ENCODE measurements at places on chromosomes 2 and 18. TPM values are rescaled to one million over a fixed set of nuclear protein-coding genes. Genes with fewer than 3 reads are reported as not detected.

Gene PJVK
- 2.0 TPM for total RNA-seq

Gene PDCD1
- total RNA-seq = 1.4 TPM

Gene C2orf72
- total RNA-seq = 0.84 TPM

Gene GPATCH11
- 7.0 TPM for total RNA-seq

Gene DNPEP
- 141 TPM for total RNA-seq

Gene AQP12B
- not detected for total RNA-seq

Gene PROKR1
- total RNA-seq = not detected

DNA sequence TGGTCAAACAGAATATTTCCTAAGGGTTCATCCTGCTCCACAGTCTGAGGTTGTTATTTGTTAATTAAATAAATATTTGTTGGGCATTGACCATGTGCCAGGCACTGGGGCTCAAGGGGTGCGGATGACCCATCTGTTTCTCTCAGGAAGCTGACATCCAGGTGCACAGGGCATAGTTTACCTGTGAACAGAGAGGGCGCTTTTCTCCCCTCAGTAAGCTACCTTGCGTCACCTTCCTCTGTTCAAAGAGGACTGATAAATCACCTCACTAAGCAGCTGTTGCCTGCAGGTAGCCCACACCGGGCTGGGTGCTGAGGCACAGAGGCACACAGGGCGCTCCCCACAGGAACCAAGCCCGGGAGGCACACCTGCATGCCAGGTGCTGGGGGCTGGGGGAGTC is 41.6 kb downstream of the SH3RF3 start:
- H3K27ac ChIP-seq = peak overlapping the region; percentile 76
- H3K27me3 ChIP-seq = no peaks in the 10 kb centered on the region
- peaks cover 51% of the 10 kb centered on the region for H3K4me1 ChIP-seq
- H3K36me3 ChIP-seq = no peaks in the 10 kb centered on the region
- DNase-seq = no peak

GRCh38 chr2:241994086-241994485 is 124.6 kb downstream of the RTP5 start:
- no peak for DNase-seq
- H3K4me3 ChIP-seq = no peak overlapping the region
- H3K27ac ChIP-seq = no peak overlapping the region
- no peaks in the 10 kb centered on the region for H3K4me1 ChIP-seq

DNA sequence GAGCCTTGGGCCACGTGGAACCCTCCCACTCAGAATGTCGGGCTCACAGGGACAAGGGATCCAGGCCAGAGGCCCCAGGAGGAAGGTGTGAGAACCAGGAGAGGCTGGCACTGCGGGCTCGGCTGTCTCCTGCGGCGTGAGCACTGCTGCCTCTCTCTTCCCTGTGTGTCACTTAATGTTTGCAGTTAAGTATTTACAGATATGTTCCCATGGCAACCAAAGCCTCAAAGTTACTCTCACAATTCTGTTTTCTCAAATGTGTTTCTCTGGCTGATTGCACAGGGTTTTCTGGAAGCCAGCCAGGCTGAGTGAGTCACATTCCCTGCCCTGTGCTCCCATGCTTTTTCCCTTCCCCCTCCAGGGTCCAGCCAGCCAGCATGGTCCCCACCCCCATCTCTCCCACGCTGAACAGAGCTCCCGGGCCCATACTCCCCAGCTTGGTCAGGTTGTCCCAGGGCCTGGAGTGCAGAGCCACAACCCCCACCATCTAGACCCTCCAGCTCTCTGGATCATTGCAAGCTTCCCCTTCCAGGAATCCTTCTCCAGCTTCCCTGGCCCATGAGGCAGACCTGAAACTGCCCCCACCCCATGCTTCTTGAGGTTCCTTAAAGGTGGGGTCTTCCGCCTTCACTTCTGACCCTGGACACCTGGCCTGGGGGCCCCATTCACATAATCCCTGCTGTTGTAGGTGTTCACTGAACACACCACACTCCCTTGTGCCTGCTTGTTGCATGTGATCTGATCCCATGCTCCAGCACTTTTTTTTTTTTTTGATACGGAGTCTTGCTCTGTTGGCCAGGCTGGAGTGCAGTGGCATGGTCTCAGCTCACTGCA is 265.9 kb downstream of the CELF4 start:
- no peaks in the 10 kb centered on the region for H3K36me3 ChIP-seq
- H3K27ac ChIP-seq = no peak overlapping the region
- H3K4me1 ChIP-seq = no peaks in the 10 kb centered on the region
- no peak overlapping the region for H3K4me3 ChIP-seq
- no peaks in the 10 kb centered on the region for H3K27me3 ChIP-seq

DNA sequence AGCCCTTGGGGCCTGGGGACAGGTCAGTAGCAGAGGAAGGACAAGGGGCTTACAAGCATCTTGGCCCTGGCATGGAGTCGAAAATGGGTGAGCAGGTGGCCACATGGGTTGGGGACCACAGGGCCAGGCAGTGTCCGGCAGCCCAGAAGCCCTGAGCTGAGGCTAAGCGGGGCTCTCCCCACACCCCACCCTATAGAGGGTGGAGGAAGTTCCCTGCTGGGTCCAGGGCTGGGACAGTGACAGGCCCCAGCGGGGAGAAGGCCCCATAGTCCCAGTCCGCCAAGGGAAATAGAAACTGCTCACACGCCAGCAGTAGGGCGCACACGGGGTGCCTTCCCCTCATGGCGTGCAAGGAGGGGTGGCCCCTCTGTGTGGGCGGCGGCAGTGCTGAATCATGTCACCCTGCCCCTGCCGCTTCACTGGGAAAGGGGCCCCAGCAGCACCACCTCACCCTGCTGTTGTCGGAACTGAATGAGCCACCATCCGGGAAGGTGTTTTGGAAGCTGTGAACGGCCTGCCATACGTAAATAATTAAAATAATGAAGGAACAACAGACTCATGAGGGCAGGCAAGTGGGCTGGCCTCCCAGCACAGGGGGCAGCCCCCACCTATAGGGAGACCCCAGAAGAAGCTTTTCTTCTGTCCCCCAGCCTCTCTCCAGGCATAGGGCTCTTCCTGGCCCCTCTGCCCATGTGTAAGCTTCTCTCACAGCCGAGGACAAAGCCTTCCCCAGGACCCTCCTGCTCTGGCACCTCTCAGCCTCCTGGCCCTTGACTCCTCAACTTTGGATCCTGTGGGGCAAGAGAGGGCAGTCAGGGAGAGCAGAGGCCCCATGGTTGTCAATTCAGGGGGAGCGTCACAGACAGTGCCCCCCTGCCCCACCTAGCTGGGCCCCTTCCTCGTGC is 12.7 kb upstream of the DUSP2 start:
- no peaks in the 10 kb centered on the region for H3K36me3 ChIP-seq
- no peaks in the 10 kb centered on the region for H3K27me3 ChIP-seq
- H3K4me3 ChIP-seq = no peak overlapping the region
- peak overlapping the region; percentile 36 for H3K27ac ChIP-seq
- H3K4me1 ChIP-seq = no peaks in the 10 kb centered on the region

DNA sequence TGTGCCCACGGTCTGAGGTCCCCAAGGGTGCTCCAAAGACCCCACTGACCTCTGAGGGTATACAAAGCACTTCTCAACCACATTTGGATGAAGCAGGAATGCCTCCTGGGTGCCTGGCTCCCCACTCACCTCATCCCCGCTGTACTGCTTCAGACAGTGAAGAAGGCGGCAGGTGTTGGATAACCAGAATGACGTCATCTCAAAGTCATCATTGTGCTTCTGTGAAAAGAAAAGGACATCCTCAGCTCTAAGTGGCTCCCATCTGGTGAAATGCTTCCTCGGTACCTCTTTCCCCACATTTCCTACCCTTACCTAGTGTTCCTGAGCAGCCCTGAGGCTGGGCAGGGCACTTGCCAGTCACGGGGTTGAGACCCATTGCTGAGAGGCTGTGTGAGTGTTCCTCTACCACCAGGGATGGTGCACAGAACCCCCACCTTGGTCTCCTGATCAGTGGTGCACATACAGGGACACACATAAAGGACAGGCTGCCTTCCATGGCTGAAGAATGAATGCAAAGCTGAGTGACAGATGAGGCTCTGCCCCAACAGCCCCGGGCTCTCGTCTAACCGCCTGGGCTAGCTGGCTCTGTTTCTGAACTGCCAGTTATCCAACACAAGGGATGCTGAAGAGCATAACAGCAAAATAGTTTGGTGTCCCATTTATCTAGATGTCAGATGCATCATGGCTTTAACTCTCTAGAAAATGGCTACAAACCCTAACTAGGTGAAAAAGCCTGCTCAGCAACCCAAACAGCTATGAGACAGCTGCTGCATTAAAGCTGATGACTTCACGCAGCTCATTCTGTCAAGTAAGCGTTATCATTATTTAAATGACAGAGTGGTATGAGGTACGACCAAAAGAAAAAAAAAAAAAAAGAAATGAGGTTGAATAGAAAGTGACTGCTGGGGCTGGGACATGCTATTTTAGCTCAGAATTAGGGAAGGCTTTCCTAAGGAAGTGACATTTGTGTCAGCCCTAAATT is 28.2 kb upstream of the ACAA2 start:
- no peaks in the 10 kb centered on the region for H3K4me1 ChIP-seq
- H3K27ac ChIP-seq = no peak overlapping the region
- no peaks in the 10 kb centered on the region for H3K27me3 ChIP-seq
- H3K36me3 ChIP-seq = peaks cover 2% of the 10 kb centered on the region
- no peak overlapping the region for H3K4me3 ChIP-seq
- DNase-seq = no peak

DNA sequence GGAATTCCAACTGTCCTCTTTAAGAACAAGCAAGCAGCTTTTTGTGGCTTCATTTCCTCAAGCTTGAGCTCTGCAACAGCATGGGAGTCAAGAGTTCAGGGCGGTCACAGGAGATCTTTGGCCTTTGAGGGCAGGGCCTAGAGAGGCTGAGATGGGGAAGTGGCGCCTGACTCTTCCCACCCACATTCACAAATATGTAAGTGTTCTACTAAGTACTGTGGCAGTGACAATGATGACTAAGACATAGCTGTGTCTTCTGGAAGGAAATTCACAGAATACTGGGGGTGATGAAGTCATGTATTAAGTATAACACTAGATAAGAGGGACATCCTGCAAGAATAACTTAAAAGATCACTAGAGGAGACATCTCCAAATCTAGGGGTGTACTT is 15.0 kb downstream of the RND3 start:
- no peaks in the 10 kb centered on the region for H3K27me3 ChIP-seq
- H3K4me3 ChIP-seq = no peak overlapping the region
- peak overlapping the region; percentile 27 for H3K27ac ChIP-seq
- DNase-seq = no peak
- H3K36me3 ChIP-seq = no peaks in the 10 kb centered on the region
- peaks cover 28% of the 10 kb centered on the region for H3K4me1 ChIP-seq

GRCh38 chr2:189116979-189117378 is 62.6 kb downstream of the COL5A2 start:
- H3K27ac ChIP-seq = no peak overlapping the region
- no peak for DNase-seq
- no peaks in the 10 kb centered on the region for H3K36me3 ChIP-seq
- H3K27me3 ChIP-seq = no peaks in the 10 kb centered on the region
- H3K4me1 ChIP-seq = peaks cover 3% of the 10 kb centered on the region

DNA sequence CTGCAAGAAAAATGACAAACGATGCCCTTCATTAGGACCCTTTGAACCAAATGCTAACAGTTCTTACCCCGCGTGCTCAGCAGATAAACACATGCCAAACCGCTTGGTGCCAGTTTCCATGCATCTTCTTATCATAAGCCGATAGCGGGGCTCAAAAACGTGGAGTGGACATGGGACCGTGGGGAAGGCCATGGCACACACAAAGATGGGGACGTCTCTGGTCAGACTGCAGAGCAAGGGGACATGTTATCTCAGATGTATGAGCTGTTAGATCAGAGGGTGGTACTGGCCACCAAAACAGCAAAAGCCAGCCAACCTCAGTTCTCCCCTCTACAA is 28.2 kb downstream of the LONRF2 start:
- DNase-seq = no peak
- H3K4me3 ChIP-seq = no peak overlapping the region

- H3K36me3 ChIP-seq = no peaks in the 10 kb centered on the region
- DNase-seq = no peak
- no peaks in the 10 kb centered on the region for H3K27me3 ChIP-seq
- no peak overlapping the region for H3K4me3 ChIP-seq
- H3K4me1 ChIP-seq = no peaks in the 10 kb centered on the region
Observed at GRCh38 chr2:3222636-3223035, 155.0 kb downstream of the EIPR1 start.

GRCh38 chr2:148754864-148755263 is 110.3 kb downstream of the EPC2 start:
- no peaks in the 10 kb centered on the region for H3K4me1 ChIP-seq
- H3K4me3 ChIP-seq = no peak overlapping the region
- no peak overlapping the region for H3K27ac ChIP-seq
- no peak for DNase-seq
- no peaks in the 10 kb centered on the region for H3K36me3 ChIP-seq
- H3K27me3 ChIP-seq = no peaks in the 10 kb centered on the region

- H3K4me3 ChIP-seq = no peak overlapping the region
- H3K4me1 ChIP-seq = no peaks in the 10 kb centered on the region
- DNase-seq = no peak
- no peak overlapping the region for H3K27ac ChIP-seq
- H3K27me3 ChIP-seq = no peaks in the 10 kb centered on the region
- H3K36me3 ChIP-seq = no peaks in the 10 kb centered on the region
Observed at GRCh38 chr2:16069663-16069932, 129.2 kb downstream of the MYCN start.

DNA sequence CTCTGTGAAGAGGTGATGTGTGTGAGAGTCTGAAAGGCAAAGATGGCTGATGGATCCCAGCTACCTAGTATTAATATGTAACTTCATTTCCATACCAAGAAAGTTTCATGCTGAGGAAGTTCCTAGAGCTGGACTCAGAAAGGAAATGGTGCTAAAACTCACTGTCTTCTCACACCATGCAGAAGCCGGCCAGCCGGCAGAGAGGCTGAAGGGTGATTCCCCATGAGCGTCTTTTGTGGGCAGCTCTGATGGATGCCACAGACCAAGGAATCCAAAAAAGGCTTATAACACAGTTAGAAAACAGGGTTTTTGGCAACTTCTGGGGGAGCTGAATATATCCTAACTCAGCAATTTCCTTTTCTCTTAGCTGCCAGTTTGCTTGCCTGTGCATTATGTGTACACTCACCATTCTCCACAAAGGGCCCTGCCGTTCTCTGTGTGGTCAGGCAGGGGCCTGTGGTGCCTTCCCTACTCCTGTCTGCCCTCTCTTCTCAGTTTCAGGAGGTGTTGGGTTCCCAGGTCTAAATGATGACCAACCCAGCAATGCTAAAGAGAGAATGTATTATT is 289.4 kb downstream of the MTX2 start:
- H3K4me1 ChIP-seq = peaks cover 9% of the 10 kb centered on the region
- no peak overlapping the region for H3K27ac ChIP-seq
- H3K4me3 ChIP-seq = no peak overlapping the region
- no peaks in the 10 kb centered on the region for H3K27me3 ChIP-seq

DNA sequence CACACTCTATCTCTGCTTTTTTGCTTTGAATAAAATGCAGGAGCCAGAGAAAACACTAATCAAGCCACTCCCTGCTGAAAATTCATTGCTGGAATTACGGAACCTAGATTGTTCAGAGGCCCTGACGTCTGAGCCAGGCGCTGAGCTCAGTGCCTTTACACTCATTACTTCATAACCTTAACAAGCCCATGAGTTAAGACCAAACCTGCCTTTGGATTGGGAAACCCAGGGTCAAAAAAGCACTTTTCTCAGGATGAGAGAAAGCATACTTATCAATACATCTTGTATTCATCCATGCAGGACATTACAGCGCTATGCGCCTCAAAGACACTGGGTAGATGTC is 762 bp downstream of the INO80C start:
- H3K4me1 ChIP-seq = peaks cover 36% of the 10 kb centered on the region
- peak overlapping the region; percentile 96 for H3K27ac ChIP-seq
- H3K4me3 ChIP-seq = peak overlapping the region; percentile 19
- peaks cover 2% of the 10 kb centered on the region for H3K27me3 ChIP-seq
